ENCODE measurements at places on chromosomes 6 and 20.

- no peak for DNase-seq
Measured at GRCh38 chr6:44087623-44088022, 39.6 kb downstream of the MRPL14 start.

- DNase-seq = no peak
Measured at GRCh38 chr20:528923-529604, 14.5 kb downstream of the CSNK2A1 start.

DNA sequence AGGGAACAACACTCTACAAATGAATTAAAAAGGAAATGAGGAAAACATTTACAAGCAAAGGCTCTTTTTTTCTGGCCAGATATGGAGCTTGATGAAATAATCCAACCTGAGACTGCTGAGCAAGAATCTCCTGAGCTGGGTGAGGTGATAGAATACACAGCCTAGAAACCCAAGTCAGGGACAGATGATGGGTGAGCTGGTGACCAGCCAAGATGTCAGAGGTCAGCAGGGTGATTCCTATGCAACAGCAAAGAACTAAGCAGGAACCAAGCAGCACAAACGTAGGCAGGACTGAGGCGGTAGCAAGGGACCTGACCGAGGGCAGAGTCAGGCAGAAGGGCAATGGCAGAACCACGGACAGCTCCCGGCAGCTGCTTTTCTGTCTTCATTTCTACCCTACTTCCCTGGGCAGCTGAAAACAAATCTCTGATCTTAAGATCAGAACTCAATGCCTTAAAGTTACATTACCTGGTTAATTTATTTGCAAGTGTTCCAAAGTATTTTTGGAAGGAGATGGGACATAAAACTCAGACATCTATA is 75.1 kb downstream of the CDC40 start:
- no peak for DNase-seq

GRCh38 chr6:122798099-122798641 is 9.1 kb downstream of the SMPDL3A start:
- peak; percentile 13 for DNase-seq

DNA sequence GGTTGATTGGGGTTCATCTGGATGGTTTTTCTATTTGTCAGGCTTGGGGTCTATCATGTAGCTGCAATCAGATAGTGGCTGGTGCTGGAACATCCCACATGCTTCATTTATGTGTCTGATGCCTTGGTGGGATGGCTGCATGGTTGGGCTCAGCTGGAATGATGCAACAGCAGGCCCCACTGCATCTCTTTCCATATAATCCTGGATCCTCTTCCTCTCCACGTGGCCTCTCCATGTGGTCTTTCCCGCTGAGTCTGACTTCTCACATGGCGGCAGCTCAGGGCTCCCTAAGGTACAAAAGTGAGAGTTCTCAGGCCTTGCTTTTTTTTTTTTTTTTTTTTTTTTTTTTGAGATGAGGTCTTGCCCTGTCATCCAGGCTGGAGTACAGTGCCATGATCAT is 65.0 kb upstream of the SUPT3H start:
- DNase-seq = no peak

DNA sequence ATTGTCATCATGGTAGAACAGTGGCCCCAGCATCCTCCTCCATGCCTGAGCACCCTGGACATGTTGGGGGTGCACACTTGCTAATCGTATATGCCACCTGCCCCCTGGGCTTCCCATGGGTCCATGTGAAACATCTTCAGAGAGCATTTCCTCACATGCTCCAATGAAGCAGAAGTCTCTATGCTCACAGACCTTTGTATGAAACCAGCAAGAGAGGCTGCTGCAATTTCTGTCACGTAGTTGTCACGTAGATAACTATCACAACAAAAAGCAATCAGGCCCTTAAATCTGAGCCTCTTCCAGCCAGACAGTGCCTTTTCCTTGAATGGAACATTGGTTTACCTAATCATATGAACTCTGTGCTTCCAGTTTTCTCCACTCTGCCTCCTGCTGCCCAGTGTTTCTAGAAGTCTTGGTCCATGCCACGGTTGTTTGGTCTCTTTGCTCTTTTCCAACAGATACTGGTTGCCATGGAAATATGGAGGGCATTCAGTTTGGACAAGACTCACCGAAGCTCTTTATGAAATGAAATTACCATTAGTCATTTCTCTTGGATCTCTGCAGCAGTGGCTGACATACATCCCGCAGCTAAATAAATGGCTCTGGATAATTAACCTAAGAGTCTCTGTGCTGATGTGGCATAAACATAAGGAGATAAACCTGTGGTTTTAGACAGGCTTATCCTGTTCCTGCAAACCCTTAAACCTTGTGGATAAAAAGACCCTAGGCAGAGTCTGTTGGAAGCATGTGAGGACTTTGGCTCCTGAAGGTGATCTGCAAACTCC is 172.8 kb upstream of the SYNDIG1 start:
- no peak for DNase-seq

DNA sequence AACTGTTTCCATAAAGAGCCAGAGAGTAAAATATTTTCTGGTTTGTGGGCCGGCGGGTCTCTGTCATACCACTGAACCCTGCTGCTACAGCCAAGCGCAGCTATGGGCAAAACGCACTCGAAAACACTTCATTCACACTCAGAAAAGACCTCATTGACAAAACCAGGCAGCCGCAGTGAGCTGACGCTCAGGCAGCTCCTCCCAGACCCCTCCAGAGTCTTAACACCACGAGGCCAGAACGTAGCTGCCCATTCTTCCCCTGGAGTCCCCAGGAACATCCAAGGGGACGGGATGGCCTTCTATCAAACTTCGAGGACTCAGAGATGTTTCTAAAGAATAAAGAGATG is 35.6 kb upstream of the ZBP1 start:
- no peak for DNase-seq

All from NCI-H146 (cell line).